ENCODE measurements at places on chromosomes 6 and 20.

DNA sequence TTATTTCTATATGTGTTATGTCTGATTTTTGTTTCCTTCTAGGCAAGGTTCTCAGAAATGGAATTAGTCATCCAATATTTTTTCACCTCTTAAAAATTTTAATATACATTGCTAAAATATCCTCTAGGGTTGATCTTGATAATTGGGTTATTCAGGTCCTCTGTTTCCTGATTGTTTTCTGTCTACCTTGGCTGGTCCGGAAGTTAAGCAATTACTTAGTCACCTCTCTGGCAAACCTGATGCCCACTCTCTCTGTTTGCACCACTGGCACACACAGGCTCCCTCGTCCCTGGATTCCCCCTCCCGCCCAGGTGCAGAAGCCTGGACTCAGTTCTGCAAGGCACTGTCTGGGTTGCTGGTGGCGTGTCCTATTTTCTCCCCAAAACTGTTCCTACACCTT lies 27.7 kb downstream of the CST9L start:
- DNase-seq, result no peak

- DNase-seq, result no peak
Measured at GRCh38 chr6:147711476-147711875, 203.0 kb downstream of the SAMD5 start.

GRCh38 chr20:59146780-59147565 lies 16.6 kb upstream of the ZNF831 start:
- no peak for DNase-seq

DNA sequence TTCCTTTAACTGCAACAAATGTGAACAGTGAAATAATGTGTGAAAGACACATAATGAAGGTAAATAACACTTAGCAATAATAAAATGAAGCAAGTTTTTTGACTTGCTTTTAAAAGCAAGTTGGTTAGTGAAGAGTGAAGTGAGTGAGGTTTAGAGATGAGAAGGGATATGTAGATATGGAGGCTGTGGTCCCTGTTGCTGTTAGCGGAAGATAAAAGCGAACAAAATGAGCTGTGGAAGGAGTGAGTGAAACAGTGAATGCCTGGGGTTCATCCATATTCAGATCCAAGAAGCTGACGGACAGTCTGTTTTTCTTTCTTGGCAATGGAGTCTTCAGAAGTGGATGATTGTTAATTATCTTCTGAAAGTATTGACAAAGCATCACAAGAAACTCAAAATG lies 23.5 kb downstream of the ZBTB9 start:
- DNase-seq, result no peak

- DNase-seq, result peak; percentile 12
Measured at GRCh38 chr6:107115695-107116327, 496 bp upstream of the BEND3 start.

GRCh38 chr6:165766457-165766856 lies 103.4 kb upstream of the PDE10A start:
- DNase-seq, result no peak

DNA sequence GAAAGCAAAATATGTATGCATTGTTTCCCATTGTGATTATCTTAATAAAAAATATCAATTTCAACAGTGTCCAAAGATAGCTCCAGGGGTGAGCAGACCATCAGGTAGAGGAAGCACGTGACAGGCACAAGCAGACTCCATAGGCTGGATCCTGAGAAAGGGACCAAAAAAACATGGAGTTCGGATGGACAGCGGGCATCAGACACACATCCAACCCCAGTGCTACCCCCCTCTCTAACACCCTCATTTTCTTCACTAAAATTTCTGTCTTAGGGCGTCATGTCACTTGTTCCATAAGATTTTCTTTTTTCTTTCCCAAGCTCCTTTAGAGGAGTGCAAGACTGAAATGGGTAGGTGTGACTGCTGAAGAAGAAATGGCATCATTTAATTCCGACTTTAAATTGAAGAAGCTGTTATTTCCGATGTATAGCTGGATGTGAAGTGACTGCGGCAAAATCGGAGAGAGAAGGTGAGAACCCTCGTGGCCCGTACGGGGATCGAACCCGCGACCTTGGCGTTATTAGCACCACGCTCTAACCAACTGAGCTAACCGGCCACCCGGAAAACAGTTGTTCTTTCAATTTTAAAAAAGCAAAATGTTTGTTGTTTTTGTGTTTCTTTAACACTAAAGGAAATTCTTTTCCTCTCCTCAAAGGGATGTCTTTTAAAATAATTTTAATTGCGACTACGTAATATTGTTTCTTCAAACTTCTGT lies 10.3 kb upstream of the PRSS16 start:
- peak; percentile 23 for DNase-seq

- DNase-seq, result no peak
Measured at GRCh38 chr6:83707829-83708545, 914 bp downstream of the SNAP91 start.

GRCh38 chr20:36035745-36036144 lies 67.4 kb downstream of the CNBD2 start:
- DNase-seq, result no peak

DNA sequence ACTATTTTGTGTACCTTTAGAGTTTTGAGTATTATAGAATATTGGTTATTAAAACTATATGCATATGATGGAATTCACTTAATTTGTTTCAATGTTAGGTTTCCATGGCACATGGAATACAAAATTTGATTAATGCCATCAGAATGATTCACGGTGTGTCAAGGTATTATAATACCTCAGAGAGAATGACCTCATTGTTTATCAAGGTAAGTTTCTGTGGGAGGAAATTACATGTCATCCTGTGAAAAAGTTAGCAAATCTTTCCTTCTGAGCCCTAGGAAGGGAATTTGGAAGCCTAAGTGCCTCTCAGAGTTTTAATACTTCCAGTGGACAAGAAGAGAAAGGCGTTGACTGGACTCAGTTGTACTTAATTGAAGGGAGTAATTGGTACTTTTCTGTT lies 40.8 kb downstream of the DNAH8 start:
- no peak for DNase-seq

- peak; percentile 37 for DNase-seq
Measured at GRCh38 chr20:45320948-45321595, 13.0 kb upstream of the MATN4 start.

- DNase-seq, result no peak
Measured at GRCh38 chr20:61311656-61312387, 59.8 kb downstream of the CDH4 start.

DNA sequence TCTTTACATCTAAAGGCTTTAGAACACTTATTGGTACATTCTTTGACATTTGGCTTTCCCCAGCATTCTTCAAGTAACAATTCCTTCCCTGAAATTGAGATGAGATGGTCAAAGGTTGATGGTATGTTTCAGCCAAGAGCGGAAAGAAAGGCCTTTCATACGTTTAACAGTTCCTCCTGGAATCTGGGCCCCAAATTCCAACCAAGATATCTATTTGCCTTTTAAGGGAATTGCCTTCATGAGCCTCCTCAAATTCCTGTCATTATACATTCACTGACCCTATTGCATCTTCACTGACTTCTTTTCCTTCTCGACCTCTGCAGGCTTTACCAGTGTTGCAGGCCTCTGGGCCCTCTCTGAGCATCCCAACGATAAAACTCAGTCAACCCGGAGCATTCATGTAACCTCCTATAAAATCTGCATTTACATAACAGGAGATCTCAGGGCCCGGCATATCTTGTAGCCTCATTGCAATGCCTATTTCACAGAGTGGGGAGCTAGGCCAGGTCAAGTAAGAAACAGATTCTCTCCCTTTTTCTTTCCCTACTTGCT lies 18.3 kb upstream of the WFDC9 start:
- no peak for DNase-seq

- DNase-seq, result peak; percentile 93
Measured at GRCh38 chr6:15876406-15876805, 213.6 kb upstream of the DTNBP1 start.

GRCh38 chr20:25496165-25496967 lies 88.9 kb downstream of the GINS1 start:
- no peak for DNase-seq

- DNase-seq, result no peak
Measured at GRCh38 chr6:164025180-164025579, 610.7 kb downstream of the QKI start.

- no peak for DNase-seq
Measured at GRCh38 chr20:33437141-33437911, 6.2 kb downstream of the SNTA1 start.

GRCh38 chr20:51760905-51761546 lies 7.2 kb downstream of the ATP9A start:
- no peak for DNase-seq

- DNase-seq, result no peak
Measured at GRCh38 chr6:163588220-163588919, 173.9 kb downstream of the QKI start.

- no peak for DNase-seq
Measured at GRCh38 chr6:163706500-163707087, 292.1 kb downstream of the QKI start.

DNA sequence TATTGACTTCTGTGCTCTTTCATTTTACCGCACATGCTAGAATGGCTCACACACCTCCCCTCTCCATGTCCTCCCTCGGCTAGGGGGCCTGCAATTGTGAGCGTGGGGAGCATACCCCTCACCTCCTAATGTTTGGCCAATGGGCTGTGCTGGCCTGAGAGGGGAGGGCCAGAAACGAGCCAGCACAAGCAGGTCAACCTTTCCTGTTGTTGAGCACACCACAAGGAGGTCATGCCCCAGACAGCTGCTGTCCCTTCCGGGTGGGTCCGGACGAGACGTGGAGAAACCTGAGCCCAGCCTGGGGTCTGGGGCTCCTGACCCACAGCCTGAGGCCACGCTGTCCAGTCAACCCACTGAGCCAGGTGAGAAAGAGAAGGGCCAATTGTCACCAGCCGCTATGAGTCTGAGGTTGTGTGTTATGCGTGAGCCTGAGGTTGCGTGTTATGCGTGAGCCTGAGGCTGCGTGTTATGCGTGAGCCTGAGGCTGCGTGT lies 77.4 kb downstream of the TTLL2 start:
- no peak for DNase-seq

DNA sequence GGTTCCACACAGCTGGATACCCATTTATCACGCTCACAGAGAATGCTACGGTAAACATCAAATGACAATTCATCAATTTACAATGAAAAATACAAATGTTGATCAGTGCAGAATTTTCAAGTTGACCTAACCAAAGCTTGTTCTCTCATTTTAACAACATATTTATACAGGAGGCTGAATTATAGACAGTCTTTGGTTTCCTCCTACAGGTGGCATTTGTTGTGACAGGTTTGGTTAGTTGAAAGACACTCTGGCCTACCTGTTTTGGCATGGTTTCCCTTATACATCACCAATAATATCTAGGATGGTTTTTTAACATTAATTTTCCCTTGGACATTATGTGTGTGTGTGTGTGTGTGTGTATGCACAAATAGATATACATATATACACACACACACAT lies 642.5 kb upstream of the MMS22L start:
- DNase-seq, result no peak

DNA sequence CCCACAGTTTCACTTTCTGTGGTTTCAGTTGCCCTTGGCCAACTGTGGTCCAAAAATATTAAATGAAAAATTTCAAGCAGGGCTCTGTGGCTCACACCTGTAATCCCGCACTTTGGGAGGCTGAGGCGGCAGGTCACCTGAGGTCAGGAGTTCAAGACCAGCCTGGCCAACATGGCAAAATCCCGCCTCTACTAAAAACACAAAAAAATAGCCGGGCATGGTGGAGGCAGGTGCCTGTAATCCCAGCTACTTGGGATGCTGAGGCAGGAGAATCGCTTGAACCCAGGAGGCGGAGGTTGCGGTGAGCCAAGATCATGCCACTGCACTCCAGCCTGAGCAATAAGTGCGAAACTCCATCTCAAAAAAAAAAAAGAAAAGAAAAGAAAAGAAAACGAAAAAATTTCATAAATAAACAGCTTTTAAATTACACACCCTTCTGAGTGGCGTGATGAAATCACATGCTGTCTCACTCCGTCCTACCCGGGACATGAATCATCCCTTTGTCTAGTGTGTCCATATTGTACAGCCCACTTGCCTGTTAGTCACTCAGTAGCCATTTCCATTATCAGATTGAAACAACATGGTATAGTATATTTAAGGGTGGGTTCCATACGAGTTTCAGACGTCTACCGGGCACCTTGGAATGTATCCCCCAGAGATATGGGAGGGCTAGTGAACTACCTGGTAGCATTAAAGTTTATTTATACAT lies 11.7 kb downstream of the PTPRK start:
- no peak for DNase-seq

- no peak for DNase-seq
Measured at GRCh38 chr20:51211191-51211590, 188.3 kb upstream of the KCNG1 start.
